Activated T-cell treated with anti-CD3 and anti-CD28 coated beads, Interleukin-2, amount 50 U/mL, for 72 hours (primary cell): ENCODE measurements at places on chromosomes 11 and 22. TPM values are rescaled to one million over a fixed set of nuclear protein-coding genes. Genes with fewer than 3 reads are reported as not detected.
A peak's percentile ranks its signal among the peaks of the same experiment; 100 is the strongest.

The DGAT2 gene
- 3.4 TPM for total RNA-seq

DNA sequence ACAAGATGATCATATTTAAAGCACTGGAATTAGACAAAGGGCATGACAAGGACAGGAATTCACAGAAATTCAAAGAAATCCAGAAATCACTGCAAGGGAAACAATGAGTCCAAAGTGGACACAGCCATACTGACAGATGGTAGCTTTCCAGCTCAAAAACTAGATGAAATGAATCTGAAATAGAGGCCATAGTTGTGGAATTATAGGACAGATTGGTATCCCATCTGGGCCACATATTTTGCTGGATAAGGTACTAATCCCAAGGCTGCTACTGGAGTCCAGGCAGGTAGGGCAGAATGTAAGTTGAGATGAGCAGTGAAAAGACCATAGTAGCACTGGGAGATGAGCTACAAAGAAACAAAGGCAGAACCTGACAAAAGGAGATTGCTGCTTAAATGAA lies 258.3 kb upstream of the ANO3 start:
- DNase-seq, result no peak

The ZBTB3 gene
- 12.2 TPM for total RNA-seq

The EHF gene
- not detected for total RNA-seq

GRCh38 chr11:10328314-10329098 lies 23.6 kb downstream of the ADM start:
- no peak for DNase-seq

DNA sequence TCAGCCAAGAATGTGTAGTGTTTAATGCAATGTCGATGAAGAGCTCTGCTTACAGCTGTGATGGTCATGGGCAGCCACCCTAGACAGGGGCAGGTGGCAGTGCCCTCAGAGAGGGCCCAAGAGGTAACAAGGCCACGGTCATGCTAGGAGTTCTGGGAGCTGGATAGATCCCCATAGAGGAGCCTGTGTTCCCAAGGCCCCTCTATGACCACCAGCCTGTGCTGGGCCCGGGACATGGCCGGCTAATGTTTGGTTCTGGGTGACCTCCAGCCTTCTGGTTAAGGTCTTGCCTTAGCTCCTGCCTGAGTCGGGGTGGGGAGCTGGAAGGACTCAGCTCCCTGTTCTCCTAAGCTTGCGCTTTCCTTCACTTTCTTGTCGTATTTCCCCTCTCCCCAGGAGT lies 65.1 kb downstream of the GRIK4 start:
- no peak for DNase-seq

- DNase-seq, result peak; percentile 59
Observed at GRCh38 chr22:41833369-41834004, 582 bp downstream of the SREBF2 start.

GRCh38 chr11:66768818-66769217 lies 39.8 kb upstream of the SPTBN2 start:
- DNase-seq, result no peak

GRCh38 chr22:41777749-41778425 lies 22.6 kb upstream of the CCDC134 start:
- DNase-seq, result no peak

The SMTNL1 gene
- total RNA-seq, result not detected

The RTN4R gene
- 1.4 TPM for total RNA-seq

GRCh38 chr11:110038201-110038600 lies 55.0 kb upstream of the ZC3H12C start:
- no peak for DNase-seq

GRCh38 chr11:46560300-46560991 lies 33.4 kb downstream of the AMBRA1 start:
- DNase-seq, result peak; percentile 29

GRCh38 chr11:108496643-108497256 lies 1.4 kb downstream of the POGLUT3 start:
- DNase-seq, result no peak

DNA sequence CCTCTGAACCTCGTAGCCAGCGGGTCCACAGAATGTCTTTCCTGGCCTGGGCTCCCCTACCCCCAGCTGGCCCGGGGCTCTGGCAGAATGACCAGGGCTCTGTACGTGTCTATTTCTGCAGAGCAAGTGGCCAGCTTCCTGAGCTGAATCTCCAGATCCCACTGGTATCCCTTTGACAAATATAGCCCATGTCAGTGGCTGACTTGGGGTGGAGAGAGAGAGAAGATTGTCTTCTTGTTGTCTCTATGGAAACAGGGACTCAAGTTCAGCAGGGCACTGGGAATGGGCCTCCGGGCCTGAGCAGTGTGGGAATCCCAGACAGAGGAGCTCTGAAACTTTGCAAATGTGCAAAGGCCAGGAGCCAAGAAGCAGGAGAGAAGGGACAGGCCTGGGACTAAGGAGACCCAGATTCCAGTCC lies 33.9 kb downstream of the ANO1 start:
- no peak for DNase-seq

GRCh38 chr11:19276859-19277808 lies 36.4 kb upstream of the E2F8 start:
- DNase-seq, result no peak

- no peak for DNase-seq
Observed at GRCh38 chr11:9849389-9849788, 185.5 kb downstream of the SWAP70 start.

GRCh38 chr11:6635082-6635932 lies 16.1 kb upstream of the TPP1 start:
- no peak for DNase-seq

GRCh38 chr11:10653946-10654810 lies 39.4 kb downstream of the IRAG1 start:
- peak; percentile 58 for DNase-seq

DNA sequence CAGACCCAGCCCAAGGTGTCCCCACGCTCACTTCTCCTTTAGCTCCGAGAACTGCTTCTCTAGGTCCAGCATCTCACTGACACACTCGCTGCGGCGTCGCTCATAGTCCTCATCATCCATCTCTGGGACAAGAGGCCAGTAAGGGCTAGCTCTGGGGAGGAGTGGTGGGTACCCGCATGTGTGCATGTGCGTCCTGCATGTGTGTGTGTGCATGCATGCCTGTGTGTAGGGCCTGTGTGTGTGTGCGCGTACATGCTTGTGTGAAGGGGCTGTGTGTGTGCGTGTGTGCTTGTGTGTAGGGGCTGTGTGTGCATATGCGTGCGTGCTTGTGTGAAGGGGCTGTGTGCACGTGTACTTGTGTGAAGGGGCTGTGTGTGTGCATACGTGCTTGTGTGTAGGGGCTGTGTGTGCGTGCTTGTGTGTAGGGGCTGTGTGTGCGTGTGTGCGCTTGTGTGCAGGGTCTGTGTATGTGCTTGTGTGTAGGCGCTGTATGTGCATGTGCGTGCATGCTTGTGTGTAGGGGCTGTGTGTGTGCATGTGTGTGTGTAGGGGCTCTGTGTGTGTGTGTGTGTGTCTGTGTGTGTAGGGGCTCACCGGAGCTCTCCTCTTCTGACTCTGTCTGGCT lies 3.3 kb downstream of the BRMS1 start:
- DNase-seq, result no peak

DNA sequence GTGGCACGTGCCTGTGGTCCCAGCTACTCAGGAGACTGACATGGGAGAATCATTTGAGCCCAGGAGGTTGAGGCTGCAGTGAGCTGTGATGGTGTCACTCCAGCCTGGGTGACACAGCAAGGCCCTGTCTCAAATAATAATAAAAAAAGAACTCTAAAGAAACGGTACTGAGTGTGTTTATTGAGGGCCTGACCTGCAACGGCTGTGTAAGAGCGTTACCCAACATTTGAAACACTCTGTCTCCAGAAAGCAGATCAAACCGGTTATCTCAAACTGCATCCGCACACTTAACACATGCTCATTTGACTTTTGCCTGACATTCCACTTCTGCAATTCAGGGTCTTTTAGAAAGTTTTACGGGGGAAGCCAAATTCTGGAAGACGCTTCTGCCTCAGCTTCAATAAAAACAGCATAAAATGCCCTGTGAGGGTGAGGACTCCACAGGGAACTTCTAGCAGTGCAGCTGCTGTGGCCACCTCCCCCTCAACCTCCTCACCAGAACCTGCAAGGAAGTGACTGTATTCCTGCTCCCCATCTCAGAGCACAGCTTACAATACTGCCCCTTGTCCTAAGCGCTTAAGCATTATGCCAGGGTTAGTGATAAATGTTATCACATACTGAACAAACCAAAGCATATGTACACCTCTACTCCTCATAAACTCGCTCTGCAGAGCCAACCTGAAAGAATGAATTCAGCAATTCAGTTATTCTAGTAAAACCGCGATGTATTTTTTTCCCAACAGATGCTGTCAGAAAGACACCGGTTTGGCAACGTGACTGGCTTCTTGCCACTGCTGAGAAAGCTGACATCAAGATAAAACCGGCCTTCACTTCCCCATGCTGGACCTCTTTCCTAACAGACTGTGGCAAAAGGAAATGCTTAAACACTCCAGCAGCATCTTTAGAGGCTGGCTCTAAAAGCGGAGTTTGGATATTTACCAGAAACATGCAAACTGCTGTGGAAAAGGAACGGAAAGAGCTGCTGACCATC lies 52.2 kb downstream of the PRDM10 start:
- no peak for DNase-seq

- no peak for DNase-seq
Observed at GRCh38 chr11:76600124-76600655, 70.4 kb downstream of the LRRC32 start.

GRCh38 chr11:62613291-62613778 lies 278 bp downstream of the ROM1 start:
- no peak for DNase-seq

GRCh38 chr22:49962012-49962750 lies 1.6 kb downstream of the PIM3 start:
- DNase-seq, result peak; percentile 90

GRCh38 chr11:12811861-12812260 lies 137.6 kb downstream of the TEAD1 start:
- no peak for DNase-seq

The SLCO2B1 gene
- total RNA-seq, result not detected

DNA sequence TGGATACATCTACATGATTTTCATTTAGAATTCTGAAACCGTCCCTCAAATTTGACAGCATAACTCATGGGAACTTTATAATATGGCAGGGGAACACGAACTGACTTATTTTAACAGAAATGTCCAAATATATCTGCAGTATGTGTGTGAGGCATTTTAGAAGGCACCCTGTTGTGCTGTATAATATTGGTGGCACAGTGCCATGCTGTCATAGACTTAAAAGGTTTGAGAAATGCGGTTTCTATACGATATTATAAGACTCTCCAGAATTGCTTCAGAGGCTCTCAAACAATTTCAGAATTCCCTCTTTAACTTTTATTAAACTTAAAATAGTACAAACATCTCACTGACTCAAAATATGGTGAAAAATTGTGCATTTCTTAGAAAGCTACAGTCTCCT lies 181.6 kb downstream of the MSANTD4 start:
- no peak for DNase-seq

- no peak for DNase-seq
Observed at GRCh38 chr22:37749226-37749625, 52.4 kb downstream of the TRIOBP start.

The CD3E gene
- 419 TPM for total RNA-seq

DNA sequence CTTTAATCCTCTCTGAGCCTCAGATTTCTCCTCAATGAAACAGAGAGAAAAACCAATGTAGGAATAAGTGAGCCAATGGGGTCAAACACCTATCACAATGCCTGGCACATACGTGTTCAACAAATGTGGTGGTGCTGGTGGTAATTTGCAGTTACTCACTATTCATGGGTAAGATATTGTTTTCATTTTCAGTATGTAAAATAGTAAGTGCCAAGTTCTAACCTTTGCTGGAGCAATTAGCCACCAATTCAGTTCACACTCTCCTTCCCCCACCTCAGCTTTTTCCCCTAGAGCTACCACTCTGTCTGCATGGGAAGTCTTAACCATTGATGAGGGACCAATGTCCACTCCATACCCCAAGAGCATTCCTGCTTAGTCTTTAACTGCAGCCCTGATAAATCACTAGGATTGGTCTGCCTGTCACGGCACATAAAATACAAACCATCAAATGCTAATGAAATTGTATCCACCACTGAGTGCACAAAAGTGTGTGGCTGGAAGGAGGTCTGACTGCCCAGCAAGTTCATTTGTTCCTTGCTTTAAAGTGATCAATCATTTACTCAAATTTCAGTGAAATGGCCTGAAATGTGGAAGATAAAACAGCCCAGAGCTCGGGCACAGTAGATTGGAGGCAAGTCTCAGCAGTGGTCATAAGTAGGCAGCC lies 187.4 kb upstream of the API5 start:
- DNase-seq, result no peak

DNA sequence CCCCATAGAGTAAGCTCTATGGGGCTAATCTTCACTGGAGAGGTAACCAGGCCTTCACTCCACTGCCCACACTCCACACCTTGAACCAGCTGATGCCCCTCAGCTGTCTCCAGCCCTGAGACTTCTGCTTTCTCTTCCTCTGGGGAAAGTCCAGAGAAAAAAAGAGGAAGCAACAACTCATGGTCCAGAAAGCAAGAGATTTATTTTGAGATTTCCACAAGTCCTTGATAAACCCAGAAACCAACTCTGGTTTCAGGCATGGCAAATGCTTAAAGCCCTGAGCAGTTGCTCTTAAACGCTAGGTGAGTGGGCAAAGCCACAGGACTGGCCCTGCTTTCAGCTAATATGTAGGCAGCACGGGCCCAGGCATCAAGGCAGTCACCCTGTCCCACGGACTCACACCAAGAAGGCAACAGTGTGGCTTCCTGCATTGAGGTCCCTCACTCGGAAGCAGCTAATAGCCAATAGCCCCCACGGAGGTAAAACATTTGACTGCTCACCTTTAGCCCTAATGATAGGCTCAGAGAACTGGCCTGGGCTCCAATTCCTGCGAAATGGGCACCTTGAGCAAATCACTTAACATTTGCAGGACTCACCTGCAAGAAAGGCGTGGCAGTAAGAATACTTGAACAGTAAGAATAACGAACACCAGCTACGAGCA lies 4.3 kb downstream of the CYB561A3 start:
- DNase-seq, result no peak
